NCI-H1105 treated with DMSO at 0.1 percent for 48 hours (cell line): ENCODE measurements at places on chromosomes 5 and 9.
A peak's percentile ranks its signal among the peaks of the same experiment; 100 is the strongest.

GRCh38 chr9:88319936-88320747, 68.1 kb upstream of the SPIN1 start:
- DNase-seq: no peak

- no peak for DNase-seq
Observed at GRCh38 chr5:14505310-14506139, 76.1 kb upstream of the OTULINL start.

DNA sequence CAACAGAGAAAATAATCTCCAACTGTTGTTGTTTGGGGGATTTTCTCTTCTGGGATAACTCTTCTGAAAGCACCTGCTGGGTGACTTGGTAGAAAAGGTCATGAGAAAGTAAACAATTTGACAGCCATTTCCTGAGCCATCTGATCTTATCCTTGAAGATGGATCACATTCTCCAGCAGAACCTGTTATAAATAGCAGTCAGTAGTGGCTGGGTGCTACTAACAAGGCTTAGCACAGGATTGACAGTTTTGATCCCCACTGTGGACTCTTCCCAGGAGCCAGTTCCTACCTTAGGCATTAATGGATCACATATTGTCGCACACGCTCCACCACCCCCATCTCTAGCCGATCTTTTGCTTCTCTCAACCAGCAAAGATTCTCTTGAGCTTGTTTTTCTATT, 220.2 kb downstream of the PLK2 start:
- no peak for DNase-seq

DNA sequence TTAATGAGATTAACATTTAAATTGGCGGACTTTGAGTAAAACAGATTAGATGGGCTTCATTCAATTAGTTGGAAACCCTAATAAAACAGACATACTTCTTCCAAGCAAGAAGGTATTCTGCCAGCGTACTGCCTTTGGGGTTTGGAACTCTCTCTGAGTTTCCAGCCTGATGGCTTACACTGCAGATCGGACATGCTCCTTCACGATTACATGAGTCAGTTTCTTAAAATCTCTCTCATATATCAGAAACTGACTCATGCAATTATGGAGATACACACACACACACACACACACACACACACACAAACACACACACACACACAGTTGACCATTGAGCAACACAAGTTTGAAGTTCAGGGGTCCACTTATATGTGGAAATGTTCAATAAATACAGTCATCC, 789.4 kb downstream of the CDH12 start:
- DNase-seq: no peak

DNA sequence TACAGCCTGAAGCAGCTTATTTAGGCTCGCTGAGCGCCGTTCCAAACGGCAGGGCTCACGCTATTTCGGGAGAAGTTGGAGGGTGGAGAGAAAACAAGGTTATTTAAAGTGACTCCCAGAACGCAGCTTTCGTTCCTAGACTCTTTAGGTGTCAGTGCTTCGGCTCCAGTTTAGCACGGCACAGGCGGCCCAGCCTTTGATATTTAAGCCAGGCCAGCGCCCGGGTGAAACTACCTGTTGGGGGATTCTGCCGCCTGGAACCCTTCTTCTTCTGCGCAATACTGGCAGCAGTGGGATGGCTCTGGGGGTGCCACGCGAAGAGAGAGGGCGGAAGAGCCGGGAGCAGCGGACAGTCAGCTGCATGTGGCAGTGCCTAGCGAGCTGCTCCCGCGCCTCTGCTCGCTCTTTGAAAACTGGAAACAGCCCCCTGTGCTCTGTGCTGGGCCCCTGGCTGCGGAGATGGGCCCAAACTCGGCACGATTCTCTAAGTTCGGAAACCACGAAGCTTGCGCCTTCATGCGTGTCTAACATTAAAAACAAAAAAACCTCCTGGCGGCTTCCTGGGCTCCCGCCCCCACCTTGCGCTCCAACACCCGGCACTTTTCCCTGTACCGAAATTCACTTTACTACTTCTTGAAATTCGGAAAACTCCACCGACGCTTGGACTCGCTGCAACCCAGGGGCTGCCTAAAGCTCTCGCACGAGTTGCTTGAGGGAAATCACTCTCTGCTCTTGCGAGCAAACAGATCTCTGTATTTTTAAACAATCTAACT, 34.6 kb upstream of the NFIB start:
- DNase-seq: no peak

DNA sequence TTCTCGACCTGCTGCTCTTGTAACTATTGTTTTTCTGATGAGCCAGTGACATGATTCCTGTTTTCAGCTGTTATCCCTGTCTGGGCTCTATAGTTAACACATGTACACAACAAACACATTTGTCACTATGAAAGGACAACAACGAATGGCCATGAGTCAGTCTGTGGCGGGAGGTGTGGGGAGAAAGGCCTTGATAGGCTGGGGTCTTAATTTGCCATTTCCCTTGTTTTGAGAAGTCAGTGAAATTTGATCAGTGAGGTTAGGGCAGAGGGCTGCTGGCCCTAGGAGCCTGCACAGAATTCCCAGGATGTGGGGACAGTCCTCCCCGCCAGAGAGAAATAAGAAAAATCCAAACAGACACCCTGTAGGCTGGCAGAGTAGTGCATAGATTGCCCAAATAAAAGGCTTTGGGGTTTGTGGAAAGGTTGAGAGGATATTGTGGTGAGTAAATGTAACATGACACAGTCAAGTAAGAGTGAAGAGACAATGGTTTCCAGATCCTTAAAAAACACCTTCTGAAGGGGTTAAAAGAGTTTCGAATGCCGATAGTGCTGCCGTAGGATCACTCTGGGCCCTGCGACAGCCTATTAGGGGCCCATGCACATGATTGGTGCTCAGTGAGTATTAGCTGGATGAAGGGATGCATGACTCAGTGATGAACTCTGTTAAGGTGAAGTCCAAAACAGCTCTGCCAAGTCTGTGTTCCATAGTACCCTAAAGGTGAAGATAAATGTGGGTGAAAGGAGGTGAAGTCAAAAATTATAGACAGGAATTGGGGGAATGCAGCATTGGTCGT, 110.9 kb upstream of the PRRC1 start:
- no peak for DNase-seq

DNA sequence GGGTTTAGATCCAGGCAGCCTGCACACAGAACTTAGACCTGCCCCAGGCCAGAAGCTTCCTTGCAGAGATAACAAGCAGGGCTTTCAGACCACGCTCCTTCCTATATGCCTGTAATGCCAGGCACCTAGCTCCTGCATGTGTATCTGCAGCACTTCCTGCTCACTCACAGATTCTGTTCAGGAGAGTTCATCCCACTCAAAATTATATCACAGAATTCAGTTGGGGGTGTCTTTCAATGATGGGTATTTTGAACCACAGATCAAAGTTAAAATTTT, 105.8 kb downstream of the SGCD start:
- DNase-seq: no peak

DNA sequence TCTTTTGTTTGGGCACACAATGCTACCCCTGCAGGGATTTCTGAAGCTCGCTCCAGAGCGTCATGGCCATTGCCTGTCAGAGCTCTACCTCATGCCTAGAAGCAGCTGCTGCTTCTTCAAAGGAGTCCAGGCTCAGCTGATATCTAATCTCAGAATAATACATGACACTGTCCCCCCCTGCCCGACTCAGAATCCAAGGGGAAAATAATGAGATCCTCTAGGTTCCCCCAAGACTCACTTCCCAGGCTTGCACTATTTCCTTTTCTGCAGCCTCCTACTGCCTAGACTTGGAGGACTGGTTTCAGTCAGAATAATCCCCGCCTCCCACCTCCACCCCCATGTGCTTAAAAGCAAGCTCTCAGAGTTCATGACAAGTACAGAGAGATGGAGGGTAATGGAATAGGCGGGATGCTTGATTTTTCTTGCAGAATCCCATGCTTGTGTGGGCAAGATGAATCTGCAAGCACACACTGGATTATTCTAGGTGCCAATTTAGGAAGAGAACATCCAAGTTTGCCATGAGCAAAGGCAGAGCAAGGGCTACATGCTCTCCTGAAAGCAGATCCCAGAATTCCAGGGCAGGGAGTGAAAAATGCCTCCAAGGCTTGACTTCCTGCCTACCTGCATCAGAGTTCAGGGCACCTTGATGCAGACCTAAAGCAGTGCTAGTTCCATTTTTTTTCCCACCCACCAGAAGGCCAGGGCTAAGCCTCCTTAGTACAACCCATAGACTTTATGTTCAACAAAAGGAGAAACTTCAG, 97.4 kb upstream of the IFNK start:
- no peak for DNase-seq

- DNase-seq: no peak
Observed at GRCh38 chr5:17364987-17365810, 132.8 kb upstream of the TAF11L2 start.

DNA sequence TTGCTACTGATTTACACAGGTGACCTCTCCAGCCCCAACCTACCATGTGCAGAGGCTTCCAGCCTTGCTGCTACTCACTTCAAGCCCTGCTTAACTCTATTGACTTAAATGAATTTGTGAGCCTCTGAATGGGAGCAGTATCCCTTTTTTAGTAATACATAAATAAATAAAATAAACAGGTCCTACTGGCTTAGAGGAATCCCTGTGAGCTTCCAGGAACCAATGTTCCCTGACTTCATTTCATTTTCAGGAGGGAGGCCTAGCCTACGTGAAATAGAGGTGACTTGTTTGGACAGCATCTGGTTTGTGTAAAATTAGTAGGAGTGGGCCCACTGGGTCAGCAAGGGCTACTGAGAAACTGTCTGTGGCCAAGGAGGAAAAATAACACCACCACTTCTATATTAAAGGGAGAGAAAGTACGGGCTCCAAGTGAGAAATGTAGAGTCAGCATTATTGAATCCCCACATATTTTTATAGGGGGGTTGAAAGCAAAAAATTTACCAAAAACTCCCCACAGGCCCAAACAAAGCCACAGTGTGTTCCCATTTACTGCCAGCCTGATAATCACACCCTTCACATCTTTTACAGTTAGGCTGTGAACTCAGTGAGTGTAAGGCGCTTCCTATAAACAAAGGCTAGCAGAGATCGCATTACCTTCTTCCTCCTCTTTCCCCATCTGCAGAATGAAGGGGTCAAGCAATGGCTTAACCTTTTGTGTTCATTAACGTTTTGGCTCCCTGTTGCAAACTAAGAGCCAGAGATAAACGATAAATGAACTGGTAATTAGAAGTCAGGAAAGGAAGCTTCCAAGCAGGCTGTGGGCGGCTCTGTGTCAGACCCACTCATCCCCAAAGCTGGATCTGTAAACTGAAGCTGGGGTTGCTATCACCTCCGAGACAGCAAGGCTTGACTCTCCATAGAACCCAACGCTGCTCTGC, 138.8 kb upstream of the LIFR start:
- DNase-seq: no peak

GRCh38 chr9:29393064-29393463, 1819.8 kb upstream of the C9orf72 start:
- no peak for DNase-seq

- no peak for DNase-seq
Observed at GRCh38 chr5:26737348-26738265, 300.8 kb downstream of the CDH9 start.

- no peak for DNase-seq
Observed at GRCh38 chr5:10192309-10192708, 57.4 kb downstream of the ATPSCKMT start.

DNA sequence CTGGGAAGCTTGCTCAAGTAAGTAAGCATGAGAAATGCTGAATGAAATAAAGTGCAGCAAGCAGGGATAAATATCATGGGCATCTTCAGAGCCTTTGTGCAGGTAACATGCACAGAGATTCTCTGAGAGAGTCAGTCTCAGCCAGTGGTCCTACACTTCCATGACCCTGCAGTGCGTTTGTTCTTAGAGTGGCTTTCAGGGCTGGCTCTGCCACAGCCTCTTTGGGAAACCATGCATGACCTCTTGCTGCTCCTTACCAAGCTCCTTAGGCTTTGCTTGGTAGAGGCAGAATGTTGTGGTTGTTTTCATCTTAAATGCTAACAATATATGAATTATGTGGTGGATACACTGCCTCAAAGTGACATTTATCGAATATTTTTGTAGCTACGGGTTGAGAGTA, 5.4 kb downstream of the SYK start:
- DNase-seq: no peak

GRCh38 chr5:35319333-35320002, 89.2 kb upstream of the PRLR start:
- DNase-seq: no peak

DNA sequence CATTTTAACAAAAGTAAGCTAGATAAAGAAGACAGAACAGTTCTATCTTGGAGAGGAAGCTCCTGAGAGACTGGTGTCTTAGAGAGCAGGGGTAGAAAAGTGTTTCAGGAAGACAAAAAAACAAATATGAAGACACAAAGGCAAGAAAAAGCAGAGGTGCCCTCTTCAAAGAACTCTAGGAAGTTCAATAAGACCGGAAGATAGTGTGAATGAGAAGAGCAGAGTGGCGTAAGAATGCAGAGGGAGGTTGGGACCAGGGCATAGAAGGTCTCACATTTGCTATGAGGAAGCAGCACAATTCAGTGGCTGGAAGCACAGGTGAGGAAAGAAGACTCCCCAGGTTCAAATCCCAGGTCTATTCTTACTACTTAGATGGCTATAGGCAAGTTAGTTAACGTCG, 22.6 kb downstream of the TMEM245 start:
- no peak for DNase-seq

DNA sequence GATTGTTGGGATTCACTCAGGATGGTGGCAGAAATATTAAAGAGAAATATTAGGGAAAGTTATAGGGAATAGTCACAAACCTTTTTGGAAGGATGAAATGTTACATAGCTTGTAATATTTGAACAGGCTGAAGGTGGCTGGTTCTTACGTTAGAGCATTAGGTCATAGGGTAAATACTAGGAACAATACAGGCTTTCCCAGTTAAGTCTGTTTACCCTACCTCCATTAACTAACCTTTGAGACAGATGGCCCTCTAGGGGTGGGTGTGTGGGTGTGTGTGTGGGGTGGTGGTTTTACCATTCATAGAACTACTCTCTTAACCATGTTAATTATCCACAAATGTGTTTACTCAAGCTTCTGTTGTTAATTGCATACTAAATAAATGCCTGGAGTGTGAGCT, 94.3 kb upstream of the STK32A start:
- peak; percentile 11 for DNase-seq

DNA sequence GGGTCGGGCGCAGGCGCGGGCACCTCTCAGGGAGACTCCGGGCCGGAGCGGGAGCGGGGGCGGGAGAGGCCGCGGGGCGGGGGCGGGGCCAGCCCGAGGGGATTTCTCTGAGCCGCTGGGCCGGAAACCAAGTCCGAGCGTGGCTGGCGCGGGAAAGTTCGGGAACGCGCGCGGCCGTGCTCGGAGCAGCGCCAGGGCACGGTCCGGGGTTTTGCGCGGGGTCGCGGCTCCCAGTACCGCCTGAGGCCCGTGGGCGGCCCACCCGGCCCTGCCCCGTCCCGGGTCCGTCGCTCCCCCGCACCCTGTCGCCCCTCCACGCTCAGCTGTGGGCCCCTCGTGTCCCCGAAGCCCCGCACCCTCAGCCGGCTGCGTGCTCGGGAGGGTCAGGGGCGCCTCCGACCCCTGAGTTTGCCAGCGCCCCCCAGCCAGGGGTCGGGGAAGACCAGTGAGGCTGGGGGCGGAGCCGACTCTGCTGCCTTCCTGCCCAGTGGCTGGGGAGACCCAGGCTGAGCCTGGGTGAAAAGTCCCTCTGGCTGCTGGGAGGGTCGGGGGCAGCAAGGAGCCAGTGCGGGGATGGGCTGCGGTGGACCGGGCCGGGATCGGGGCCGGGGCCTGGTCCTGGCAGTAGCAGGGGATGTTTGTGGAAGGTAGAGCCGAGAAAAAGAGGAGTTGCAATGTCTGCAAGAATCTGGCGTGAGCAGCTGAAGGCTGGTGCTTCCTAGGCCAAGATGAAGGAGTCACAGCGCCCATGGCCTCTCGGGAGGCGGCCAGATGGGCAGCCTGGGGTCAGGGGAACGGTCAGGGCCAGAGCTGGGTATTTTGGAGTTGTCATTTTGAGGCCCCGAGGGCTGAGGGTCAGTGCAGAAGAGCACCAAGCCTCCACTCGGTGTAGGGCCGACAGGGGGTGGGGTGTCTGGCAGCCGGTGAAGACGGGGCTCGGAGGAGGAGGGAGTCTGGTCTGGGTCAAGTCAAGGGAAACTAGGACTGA, 588 bp downstream of the TRAF2 start:
- DNase-seq: no peak
